Stimulated activated CD8-positive, alpha-beta memory T cell treated with anti-CD3 and anti-CD28 coated beads, Interleukin-7, amount 100 ng/mL, for 1 hour (primary cell): ENCODE measurements at places on chromosomes 5 and 9.
A peak's percentile ranks its signal among the peaks of the same experiment; 100 is the strongest.

- DNase-seq: peak; percentile 36
Measured at GRCh38 chr9:33446946-33447798, at the start of gene AQP3. Gene AQP3 (minus strand): TSS chr9:33447593. CDS start chr9:33447530, 63 bp downstream.

GRCh38 chr9:84002344-84002743 is 21.7 kb downstream of the RMI1 start:
- no peak for DNase-seq

DNA sequence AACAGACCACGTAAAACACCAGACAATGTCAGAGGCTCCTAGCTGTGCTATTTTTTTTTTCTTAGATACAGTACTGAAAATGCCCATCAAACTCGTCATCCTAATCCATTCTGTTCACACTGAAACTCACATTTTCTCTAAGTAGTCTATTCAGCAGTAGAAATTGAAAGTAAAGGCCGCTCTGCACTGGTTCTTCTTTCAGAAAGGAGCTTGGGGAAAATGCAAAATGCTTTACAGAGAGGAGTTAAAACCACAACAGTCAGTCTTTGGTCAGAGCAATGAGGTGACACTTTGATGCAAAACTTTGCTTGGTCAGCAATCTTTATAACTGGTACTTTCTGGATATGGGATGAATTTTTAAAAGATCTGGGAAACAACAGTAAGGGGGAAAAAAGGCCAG is 43.8 kb upstream of the SUSD1 start:
- DNase-seq: no peak

GRCh38 chr5:78612227-78613150 is 36.1 kb downstream of the LHFPL2 start:
- no peak for DNase-seq

- no peak for DNase-seq
Measured at GRCh38 chr5:157596487-157596886, 20.9 kb upstream of the ADAM19 start.

GRCh38 chr5:73267766-73268435 is 94.9 kb downstream of the TMEM174 start:
- DNase-seq: no peak

GRCh38 chr5:170312666-170313065 is 15.1 kb upstream of the LCP2 start:
- no peak for DNase-seq

- DNase-seq: no peak
Measured at GRCh38 chr9:131302244-131303075, 12.9 kb downstream of the PLPP7 start.

DNA sequence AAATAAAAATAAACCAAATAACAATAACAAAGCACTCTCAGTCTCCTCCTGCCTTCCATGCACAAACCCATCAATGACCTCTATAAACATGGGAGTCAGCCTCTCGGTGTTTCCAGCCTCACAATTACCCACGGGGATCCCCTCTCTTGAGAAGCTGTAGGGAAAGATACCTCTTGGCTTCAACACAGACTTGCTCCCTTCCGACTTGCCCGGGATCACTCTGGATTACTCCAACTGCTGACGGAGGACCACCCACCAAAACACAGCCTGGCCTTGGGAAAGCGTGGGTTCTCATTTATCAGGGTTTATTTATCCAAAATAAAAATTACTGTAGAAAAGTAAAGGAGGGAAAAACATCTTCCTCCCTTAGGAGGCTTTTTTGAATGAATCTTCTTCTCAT is 11.5 kb upstream of the NKX2-5 start:
- no peak for DNase-seq

DNA sequence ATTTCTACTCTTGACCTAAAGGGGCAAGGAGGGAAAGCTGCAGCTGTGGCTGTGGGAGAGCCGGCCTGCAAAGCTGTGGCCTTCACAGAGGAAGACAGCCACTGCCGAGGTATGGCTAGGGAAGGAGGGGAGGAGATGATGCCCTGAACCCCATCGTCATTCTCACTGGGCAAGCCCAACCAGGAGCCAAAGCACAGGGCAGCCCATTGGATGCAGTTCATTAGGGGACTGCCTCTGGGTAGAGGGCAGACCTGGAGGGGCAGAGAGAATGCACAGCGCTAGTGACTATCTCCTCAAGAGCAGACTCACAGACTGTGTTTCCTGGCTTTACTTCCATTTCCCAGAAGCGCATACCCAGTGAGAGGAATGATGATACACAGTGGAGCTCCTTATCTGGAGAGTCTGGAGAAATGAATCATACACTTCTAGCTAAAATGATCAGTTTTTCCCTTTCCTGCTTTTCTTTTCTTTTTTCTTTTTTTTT is 47.2 kb upstream of the TTC23L start:
- no peak for DNase-seq

DNA sequence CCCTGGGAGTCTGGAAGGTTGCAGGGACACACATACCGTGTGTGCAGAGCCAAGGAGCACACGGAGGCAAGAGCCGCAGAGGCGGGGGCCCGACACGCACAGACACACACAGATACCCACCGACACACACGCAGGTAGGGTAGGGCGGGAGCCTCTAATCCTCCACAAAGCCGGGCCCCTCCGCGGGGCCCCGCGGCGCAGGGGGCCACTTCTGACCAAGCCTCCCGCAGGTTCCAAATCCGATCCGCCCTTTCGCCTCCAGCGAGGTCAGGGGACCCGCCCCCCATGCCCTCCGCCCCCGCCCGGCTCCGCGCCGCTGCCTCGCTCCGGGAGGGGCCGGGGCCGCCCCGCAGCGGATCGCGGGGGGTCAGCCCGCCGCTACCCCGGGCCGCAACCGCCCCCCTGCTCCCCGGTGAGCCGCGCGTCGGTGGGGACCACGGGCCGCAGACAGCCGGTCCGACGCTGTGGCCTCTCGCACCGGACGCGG is 1.4 kb upstream of the LMX1B start:
- DNase-seq: no peak

DNA sequence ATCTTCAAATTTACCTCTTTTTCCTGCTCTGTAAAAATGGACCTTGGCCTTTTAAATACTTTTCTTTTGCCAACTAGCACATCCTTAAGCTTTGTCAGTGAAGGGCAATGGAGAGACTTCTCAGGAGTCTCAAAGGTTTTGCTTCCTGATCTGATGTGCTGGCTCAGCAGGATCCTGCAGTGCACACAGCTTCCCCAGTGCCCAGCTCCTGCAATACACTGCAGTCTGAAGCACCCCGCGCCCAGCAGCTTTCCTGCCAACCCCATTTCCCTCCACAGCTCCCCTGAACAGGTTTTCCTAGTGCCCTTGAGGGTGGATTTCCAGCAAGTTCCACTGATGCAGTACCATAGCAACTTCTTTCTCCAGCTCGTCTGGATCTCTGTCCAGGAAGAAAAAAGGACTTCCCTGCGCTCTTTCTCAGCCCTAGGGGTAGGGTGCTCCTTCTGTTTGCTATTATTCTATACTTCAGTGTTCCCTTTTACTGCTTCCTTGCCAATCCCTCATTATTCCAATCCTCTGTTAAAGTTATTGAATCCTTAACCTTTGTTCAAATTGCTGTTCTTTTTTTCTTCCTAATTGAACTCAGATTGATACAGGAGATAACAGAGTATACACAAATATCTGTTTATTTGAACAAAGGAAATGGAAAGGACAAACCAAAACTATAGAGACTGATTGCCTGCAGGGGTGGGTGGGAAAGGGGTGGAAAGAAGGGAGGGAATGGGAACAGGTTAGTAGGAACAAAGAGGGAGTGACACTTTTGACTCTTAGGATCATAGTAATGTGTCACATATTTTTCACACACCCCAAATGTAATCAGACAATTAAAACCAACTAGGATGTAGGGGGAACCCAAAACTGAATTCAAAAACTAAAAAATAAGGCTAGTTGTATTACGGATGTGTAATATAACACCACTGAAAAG is 8.5 kb downstream of the SNAPC3 start:
- no peak for DNase-seq

- no peak for DNase-seq
Measured at GRCh38 chr5:122704247-122705036, 70.4 kb upstream of the SNX2 start.

GRCh38 chr5:140966293-140967225 is at the start of gene PCDHAC2:
Gene PCDHAC2 (plus strand): TSS chr5:140966476. CDS start chr5:140966767, 291 bp downstream.
- DNase-seq: no peak

GRCh38 chr9:127033789-127034188 is 88.6 kb downstream of the ANGPTL2 start:
- no peak for DNase-seq

DNA sequence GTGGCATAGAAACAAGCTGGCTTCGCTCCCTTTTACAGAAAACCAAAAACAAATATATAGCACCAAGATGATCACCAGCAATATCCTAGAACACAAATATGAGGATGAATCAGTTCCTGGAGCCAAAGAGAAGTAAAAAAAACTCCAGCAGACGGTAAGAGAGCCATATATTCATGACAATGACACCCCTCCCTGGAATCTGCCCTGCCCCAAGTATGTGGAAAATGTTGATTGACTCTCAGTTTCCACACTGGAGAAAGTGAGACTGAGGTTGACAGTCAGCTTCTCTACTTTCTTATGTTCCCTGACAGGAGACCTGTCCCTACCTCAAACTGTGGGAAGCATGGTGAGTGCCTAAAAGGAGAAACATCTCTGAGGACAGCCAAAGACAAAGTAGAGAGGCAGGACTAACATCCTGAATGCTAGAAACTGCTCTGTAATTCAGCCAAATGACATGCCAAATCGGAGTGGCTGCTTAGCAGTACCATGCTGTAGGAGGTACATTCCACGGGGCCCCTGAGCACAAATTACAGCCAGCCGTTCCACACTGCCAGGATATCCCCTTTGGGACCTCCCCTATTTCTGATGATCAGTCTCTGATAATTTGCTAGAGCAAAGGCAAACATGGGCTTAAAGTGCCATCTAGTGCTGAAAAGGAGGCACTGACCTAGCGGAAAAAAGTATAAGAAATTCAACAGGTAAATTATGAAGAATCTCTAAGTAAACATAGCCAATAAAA is 424.0 kb upstream of the RGMB start:
- DNase-seq: no peak

- no peak for DNase-seq
Measured at GRCh38 chr9:36891341-36891811, 142.7 kb downstream of the PAX5 start.

DNA sequence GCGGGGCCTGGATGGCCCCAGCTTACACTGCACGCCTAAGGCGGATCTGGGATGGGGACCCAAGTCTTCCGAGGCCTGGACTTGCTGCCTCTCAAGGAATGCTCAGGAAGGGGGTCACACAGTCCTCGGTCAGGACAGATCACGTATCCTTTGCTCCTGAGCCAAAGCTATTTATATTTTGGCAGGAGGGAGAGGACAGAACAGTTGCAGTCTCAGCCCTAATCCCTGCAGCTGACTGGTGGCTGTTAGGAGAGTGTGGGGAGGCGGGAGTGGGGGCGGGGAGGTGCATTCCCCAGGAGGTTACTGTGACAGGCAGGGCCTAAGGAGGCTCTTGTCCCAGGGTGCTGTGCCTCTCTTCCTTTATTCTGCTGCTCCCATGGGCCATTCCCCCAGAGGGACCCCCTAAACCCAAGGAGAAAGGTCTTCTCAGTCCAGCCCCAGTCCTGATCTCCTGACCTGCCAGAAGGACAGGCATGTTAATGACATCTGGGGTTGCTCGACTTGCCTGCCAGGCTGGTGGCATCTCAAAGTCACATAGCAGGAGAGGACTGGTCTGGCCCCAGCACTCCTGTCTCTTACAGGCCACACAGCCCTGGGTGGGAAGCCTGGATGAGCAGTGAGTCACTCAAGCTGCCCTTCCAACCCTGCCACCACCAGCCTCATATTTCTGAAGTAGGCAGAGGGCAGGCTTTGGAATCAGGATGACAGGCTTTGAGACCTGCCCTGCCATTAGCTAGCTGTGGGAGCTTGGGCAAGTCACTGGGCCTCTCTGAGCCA is 51.9 kb downstream of the COL27A1 start:
- DNase-seq: no peak

DNA sequence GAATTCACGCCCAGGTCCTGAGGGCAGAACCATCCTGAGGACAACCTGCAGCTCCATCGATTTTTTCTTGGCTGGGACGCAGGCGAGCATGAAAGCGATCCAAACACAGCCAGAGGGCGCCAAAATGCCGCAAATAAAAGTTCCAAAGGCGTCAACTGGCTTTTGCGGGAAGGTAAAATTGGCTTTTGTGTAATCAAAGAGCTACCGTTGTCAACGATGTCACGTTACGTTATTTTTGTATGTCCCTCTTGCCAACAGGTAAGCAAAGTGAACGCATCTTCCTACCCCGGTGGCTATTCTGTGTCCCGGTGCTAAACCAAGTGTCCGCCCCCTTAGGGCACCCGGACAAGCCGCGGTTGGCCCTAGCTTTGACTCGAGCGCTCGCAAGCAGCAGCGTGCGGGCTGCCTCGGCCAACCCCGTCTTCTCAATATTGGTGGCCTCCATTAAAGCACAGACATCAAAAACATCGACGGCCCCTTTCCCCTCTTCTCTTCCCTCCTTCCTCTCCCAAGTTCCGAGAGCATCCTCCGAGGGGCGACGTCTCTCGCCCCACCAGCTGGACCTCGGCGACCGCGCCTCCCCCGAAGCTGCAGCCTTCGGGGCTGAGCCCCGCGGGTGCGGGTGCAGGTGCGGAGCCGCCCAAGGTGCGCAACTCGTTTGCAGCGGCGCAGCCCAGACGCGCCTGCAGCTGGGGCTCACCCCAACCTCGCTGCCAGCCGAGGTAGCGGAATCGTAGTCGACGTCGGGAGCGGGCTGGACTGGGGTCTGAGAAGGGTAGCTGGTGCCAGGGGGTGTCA is 1.1 kb upstream of the BASP1 start:
- no peak for DNase-seq

DNA sequence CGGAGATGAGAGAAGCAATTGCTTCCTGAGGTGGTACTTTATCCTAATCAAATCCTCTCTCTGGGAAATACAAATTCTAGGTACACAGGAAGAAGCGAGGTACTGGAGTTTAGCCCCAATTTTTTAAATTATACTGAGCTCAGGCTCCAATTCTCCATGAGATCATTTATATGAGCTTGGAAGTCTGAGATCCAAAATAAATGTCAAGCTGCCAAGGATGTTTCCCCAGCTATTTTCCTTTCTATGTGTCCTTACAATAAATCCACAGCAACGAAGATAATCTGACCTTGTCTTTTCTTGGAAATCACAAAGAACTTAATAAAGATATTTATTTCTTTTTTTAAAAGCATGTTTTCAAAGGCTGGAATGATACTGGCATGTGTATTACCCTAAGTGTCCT is 597.3 kb downstream of the GABRG2 start:
- no peak for DNase-seq

- DNase-seq: no peak
Measured at GRCh38 chr5:92780057-92780456, 801.0 kb downstream of the NR2F1-AS1 start.
